Caki2 (cell line): ENCODE measurements at places on chromosomes 2 and 18. TPM values are rescaled to one million over a fixed set of nuclear protein-coding genes. Genes with fewer than 3 reads are reported as not detected.

DNA sequence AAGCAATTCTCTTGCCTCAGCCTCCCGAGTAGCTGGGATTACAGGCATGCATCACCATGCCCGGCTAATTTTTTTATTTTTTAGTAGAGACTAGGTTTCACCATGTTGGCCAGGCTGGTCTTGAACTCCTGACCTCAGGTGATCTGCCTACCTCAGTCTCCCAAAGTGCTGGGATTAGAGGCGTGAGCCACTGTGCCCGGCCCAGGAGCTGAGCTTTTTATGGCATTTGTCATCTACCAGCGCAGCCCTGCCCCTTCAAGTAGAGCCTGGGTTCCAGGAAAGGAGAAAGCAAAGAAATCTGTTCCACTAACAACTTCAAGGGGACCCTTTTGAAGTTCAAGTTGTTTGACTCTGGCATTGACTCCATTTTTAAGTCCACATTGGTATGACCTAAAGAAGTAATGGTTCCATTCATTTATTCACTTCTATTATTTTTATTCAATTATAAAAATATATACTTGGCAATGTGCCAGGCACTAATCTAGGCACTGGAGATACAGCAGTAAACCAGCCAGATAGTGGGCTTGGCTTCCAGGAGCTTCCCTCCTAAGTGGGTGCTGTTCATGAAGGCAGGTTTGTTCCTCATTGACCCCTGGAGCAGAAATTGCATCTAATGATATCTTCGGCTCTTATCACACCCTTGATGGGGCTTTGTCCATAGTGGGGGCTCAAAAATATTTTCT is 8.0 kb upstream of the SFTPB start:
- no peak for DNase-seq

GRCh38 chr2:197216361-197216979 is 94.1 kb downstream of the ANKRD44 start:
- no peak for DNase-seq

PLGLB1 gene
- 0.34 TPM in 1 of 2 replicates, not detected in the other for total RNA-seq

CNTNAP5 gene
- not detected in 2 replicates for total RNA-seq

DNA sequence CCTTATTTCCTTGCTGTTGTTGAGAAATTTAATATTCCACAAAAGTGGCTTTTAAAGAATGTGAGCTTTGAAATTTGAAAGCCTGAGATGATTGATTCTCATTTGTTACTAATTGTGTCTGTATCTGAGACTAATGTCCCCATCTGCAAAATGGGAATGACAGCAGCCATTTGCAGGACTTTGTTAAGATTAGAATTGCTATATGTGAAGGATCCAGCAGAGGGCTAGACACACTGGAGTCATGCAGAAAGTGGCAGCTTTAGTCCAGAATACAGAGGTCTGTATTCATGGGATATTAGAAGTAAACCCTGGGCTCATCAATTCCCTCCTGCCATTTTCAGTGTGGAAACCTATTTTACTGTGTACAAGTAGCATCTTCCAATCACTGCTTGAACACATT is 296.5 kb upstream of the GYPC start:
- DNase-seq: no peak

DNA sequence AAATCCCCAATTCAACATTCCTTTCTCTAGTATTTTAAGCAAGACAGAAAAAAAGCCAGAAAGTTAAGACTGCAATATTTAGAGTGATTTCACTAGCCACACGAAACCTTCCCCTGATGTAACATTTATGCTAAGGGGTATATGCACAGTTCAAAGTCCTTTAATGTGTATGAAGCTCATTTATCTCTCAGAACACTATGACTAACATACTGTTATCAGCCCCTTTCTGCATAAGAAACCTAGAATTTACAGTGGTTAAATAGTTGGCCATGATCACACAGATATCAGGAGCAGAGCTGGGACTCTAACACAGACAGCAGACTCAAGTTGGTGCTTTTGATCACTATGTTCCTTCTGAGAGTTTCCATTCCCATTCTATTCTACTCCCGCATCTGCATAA is 185.5 kb downstream of the CDH2 start:
- DNase-seq: no peak

GRCh38 chr18:8778386-8778785 is 73.0 kb downstream of the MTCL1 start:
- no peak for DNase-seq

- no peak for DNase-seq
These were observed 1420.3 kb upstream of the PIK3C3 start for GRCh38 chr18:40534723-40535122.

DNAJC5G gene
- total RNA-seq: not detected in 2 replicates

GRCh38 chr2:60313470-60314172 is 239.8 kb downstream of the BCL11A start:
- DNase-seq: no peak

GRCh38 chr18:68417826-68418225 is 297.1 kb downstream of the TMX3 start:
- no peak for DNase-seq

CYS1 gene
- total RNA-seq: 3.2 and 5.7 TPM in 2 replicates

- DNase-seq: peak; percentile 36
These were observed 793.1 kb downstream of the ERBB4 start for GRCh38 chr2:211745295-211746097.

- no peak for DNase-seq
These were observed 188.7 kb upstream of the NRXN1 start for GRCh38 chr2:51220606-51221005.

GRCh38 chr2:109368798-109369197 is 239.8 kb downstream of the SH3RF3 start:
- no peak for DNase-seq

DNA sequence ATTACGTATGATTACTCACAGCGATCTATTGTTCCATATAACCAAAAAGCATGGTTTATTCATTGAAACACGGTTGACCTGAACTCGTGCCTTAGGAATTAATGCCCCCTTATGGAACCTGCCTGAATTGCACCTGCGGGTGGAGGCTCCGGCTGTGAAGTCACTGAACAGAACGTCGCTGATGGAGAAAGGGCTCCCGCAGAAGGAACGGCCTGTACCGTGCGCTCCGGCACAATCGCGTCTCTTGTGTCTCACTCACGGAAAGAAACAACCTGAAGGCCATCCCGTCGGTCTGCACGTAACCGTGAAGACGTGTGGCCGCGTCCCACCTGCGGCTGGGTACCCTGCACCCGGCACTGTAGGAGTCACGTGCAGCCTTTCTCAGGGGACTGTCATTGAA is 133.1 kb downstream of the NFATC1 start:
- DNase-seq: peak; percentile 32

GRCh38 chr2:36058953-36059352 is 296.6 kb upstream of the CRIM1 start:
- DNase-seq: no peak

GRCh38 chr2:69943843-69944525 is 17.4 kb downstream of the ASPRV1 start:
- DNase-seq: no peak

GPR35 gene
- 1.5 TPM in 1 of 2 replicates, not detected in the other for total RNA-seq

GRCh38 chr18:22453315-22453714 is 35.6 kb upstream of the CTAGE1 start:
- no peak for DNase-seq

FEV gene
- not detected in 2 replicates for total RNA-seq

DNA sequence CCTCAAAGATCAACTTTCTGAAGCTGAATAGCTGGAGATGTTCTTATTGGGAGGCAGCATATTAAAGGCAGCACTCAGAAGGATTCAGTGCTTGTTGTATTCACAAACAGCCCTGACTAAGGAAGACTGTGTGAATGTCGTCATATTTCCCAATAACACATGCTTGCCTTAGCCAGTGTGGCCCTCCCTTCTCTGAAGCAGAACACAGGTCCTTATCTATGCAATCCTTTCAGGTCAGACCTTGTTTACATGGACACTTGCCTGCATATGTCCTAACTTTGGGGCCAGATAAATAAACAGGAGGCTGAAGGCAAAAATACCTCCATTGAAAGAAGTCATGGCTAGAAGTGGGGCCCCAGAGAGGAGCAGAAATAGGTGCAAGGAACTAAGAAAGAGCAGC is 97.2 kb downstream of the SLC4A3 start:
- DNase-seq: no peak

FAM228A gene
- 1.5 TPM in 1 of 2 replicates, not detected in the other for total RNA-seq

GRCh38 chr2:212488611-212489010 is 50.0 kb downstream of the ERBB4 start:
- DNase-seq: no peak

DNA sequence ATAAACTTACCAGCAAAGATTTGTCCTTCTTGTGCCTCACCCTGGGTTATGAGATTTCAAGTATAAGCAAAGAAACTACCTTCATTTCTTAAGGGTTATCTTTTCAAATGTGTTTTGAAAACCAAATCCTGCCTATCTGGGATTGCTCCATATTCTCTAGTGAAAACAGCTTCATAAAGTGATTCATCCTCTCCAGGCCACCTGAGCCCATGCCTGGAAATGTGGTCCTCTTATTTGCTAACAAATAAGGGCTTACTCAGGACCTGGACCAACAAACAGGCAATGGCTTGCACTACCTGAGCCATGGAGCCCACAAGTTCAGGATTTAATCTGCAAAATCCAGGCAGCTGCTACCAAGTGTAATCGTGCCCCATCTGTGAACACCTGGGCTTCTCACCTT is 234.4 kb upstream of the RBBP8 start:
- no peak for DNase-seq

GRCh38 chr2:108927936-108928659 is 60.9 kb downstream of the EDAR start:
- peak; percentile 43 for DNase-seq

ERICH2 gene
- total RNA-seq: not detected in 2 replicates

TCF23 gene
- total RNA-seq: not detected in 2 replicates

DNA sequence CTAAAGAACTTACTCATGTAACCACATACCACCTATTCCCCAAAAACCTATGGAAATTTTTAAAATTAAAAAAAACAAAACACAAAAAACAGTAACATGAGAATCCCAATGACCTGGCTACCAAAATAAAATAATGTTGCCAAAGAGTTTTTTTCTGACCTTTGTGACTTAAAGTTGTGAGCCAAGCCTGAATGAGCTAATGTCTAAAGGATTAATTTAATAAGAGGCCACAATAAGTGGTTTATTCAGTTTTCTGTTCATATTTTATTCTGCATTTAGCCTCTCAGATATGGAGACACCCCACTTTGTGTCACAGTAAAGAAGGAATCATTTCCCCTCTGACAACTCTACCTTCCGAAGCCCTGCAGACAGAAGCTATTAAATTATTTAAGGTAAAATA is 42.6 kb upstream of the DYNC2LI1 start:
- no peak for DNase-seq

DNA sequence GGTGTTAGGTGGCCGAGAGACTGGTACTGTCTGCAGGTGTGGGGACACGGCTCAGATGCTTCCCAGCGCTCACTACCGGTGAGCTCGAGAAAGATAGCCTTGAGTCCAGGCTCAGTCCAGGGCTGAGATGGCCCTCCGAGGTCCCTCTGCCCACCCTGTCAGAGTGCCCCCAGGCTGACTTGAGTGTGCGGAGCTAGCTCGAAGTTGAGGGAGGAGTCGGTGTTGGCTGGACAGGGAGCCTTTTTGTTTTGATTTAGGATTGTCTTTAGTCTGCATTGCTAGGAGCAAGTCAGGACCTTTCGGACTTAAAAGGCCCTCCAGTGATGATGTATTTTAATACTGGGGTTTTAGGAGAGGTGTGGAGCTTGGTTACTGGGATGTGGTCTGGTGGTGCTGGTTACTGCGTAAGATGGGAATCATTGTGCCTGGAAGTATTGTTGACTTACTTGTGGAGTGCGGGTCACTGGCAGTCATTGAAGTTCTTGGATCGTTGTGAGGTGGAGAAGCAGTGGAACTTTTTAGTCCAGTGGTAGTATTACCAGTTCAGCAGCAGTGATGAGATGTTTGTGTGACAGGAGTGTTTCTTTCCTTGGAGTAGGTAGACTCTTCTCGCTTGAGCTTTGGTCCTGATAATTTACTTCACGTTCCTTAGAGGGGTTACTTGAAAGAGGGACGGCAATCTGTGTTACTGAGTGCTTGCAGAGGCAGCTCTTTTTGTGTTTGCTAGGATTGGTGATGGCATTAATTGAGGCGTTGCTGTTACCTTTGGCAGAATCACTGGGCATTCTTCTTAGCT is 633 bp downstream of the KIAA1328 start:
- DNase-seq: peak; percentile 9

DNA sequence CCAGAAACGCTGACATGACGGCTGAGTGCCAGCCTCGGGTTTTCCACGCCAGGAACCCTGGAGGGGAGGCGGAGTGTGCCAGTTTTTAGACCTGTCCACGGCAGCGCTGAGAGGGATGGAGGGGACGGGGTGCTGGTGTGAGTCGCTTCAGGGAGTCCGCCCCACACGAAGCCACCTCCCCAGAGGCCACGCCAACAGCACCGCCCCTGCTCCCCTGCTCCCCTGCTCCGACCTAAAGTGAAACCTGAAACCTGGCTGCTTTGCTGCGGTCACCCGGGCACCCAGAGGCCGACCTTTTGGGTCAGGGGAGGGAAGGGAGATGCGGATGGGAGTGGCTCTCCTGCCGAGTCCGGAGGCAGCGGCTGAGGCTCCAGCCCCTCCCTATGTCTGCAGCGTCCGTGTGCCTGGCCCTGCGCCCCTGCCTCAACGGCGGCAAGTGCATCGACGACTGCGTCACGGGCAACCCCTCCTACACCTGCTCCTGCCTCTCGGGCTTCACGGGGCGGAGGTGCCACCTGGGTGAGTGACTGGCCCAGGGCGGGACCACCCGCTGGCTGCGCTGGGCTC is 38.1 kb downstream of the SNED1 start:
- DNase-seq: no peak

DNA sequence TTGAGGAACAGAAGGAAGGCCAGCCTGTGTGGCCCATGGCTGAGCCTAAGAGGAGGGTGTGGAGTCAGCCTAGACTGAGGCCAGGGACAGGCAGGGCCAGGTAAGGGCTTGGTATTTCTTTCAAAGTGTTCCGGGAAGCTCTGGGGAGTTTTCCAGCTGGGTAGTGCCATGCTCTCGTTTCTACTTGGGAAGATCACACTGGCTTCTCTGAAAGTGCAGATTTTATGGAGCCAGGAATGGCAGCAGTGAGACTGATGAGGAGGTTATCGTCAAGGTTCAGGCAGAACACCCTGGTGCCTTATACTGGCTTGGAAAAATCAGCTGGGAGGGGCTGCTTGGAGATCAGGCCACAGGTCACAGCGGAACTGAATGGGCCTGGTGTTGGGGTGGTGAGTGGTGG is 245.1 kb downstream of the SOX11 start:
- DNase-seq: no peak

DNA sequence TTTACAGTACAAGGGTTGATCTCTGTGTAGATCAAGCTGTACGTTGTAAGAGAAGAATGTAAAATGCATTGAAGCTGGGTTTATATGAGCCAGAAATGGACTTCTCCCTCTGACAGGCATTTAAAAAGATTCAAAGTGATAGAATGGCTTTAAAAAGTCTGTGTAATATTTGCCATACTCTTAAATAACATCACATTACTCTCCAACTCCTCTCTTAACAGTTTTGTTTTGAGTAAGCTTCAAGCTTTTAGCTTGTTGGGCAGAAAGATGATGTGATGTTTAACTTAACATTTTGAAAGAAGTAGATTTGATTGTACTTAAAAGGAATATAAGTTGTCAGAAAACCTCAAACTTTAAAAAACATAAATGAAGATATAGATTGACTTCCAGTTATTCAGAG is 72.2 kb downstream of the COX7A2L start:
- DNase-seq: no peak

DNA sequence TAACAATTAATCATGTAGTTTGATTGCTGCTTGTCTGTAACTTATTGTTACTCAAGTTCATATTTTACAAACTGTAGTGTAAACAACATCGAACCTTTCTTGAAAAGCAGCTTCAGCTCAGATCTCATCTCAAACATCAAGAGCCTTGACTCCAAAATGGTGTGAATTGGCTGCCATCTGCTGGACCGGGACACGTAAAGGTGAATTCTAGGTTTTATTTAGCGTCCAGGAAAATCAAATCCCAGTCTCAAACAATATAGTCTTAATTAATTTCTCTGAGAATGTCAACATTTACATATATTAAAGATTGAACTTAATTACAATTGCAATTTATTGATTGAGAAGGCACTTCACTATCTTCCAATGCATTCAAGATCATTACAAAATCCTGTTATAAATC is 453.0 kb downstream of the GALR1 start:
- DNase-seq: no peak
